Stomach (tissue), 19 donors: ENCODE measurements at places on chromosomes 11 and 22. TPM values are rescaled to one million over a fixed set of nuclear protein-coding genes. Genes with fewer than 3 reads are reported as not detected.
A peak's percentile ranks its signal among the peaks of the same experiment; 100 is the strongest.

The SCGB1A1 gene
- total RNA-seq: 11.2 TPM

The CPT1B gene
- total RNA-seq: 9.7 TPM

The OR8D1 gene
- total RNA-seq: not detected

The SIAE gene
- 9.4 TPM for total RNA-seq

The GRM5 gene
- total RNA-seq: not detected

The FAM111B gene
- 37.9 TPM for total RNA-seq

The TPH1 gene
- total RNA-seq: 23.1 TPM

The PTPN5 gene
- total RNA-seq: 2.9 TPM

- peak overlapping the region; percentile 82 for H3K27ac ChIP-seq
- H3K4me3 ChIP-seq: peak overlapping the region; percentile 49
- H3K36me3 ChIP-seq: no peaks in the 10 kb centered on the region
- no peaks in the 10 kb centered on the region for H3K27me3 ChIP-seq
- peaks cover 95% of the 10 kb centered on the region for H3K4me1 ChIP-seq
These were observed 4.7 kb downstream of the OSBPL5 start for GRCh38 chr11:3160252-3161031.

DNA sequence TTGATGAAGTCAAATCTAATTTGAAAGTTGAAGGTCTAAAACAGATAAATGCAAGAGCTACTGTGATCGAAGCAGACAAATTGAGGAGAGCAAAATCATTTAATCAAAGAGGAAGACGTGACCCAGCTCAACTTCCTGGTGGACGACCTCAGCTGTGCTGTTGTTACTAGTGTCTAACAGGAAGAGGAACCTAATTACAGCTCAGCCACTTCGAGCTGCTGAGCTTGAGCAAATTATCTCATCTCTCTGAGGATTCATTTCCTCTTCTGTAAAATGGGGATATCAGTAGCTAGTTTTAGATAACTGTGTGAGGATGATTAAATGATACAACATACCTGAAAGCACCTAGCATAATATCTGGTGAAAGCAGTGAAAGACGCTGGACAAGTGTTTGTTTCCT lies 48.6 kb upstream of the OLFML1 start:
- H3K4me1 ChIP-seq: peaks cover 8% of the 10 kb centered on the region
- no peak overlapping the region for H3K4me3 ChIP-seq
- no peak overlapping the region for H3K27ac ChIP-seq
- H3K27me3 ChIP-seq: no peaks in the 10 kb centered on the region

- no peak overlapping the region for H3K4me3 ChIP-seq
- no peak for DNase-seq
- H3K36me3 ChIP-seq: peaks cover 5% of the 10 kb centered on the region
- H3K27ac ChIP-seq: no peak overlapping the region
- peaks cover 97% of the 10 kb centered on the region for H3K4me1 ChIP-seq
These were observed 50.2 kb upstream of the RAPSN start for GRCh38 chr11:47499161-47499560.

- no peaks in the 10 kb centered on the region for H3K27me3 ChIP-seq
- no peaks in the 10 kb centered on the region for H3K4me1 ChIP-seq
- no peak overlapping the region for H3K4me3 ChIP-seq
- no peak for DNase-seq
- peaks cover 21% of the 10 kb centered on the region for H3K36me3 ChIP-seq
- no peak overlapping the region for H3K27ac ChIP-seq
These were observed 10.7 kb downstream of the XNDC1N start for GRCh38 chr11:71917646-71918140.

DNA sequence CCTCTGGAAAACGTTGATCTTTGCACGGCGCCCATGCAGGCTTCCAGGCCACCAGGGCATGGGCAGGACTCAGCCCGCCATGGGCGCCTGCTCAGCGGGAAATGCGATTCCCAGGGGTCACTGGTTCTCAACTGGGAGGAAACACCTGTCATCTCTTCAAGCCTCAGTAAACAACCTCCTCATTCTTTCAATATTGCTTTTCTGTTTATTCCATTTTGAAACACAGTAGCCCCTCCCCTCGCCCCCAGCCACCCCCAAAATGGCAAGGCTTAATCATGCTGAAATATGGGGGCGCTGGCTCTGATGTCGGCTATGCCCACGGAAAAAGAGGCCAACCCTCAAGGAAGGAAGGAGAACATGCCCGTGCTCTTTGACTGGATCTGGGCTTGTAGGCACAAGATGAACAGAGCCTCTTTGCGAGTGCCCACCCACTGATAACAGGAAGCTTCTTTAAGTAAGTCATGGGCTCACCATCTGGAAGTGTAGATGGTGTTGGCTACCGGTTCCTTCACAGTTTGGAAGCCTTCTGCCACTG lies 594 bp upstream of the POU2AF1 start:
- no peaks in the 10 kb centered on the region for H3K36me3 ChIP-seq
- DNase-seq: no peak
- peaks cover 3% of the 10 kb centered on the region for H3K4me1 ChIP-seq
- H3K27ac ChIP-seq: no peak overlapping the region
- H3K4me3 ChIP-seq: no peak overlapping the region

DNA sequence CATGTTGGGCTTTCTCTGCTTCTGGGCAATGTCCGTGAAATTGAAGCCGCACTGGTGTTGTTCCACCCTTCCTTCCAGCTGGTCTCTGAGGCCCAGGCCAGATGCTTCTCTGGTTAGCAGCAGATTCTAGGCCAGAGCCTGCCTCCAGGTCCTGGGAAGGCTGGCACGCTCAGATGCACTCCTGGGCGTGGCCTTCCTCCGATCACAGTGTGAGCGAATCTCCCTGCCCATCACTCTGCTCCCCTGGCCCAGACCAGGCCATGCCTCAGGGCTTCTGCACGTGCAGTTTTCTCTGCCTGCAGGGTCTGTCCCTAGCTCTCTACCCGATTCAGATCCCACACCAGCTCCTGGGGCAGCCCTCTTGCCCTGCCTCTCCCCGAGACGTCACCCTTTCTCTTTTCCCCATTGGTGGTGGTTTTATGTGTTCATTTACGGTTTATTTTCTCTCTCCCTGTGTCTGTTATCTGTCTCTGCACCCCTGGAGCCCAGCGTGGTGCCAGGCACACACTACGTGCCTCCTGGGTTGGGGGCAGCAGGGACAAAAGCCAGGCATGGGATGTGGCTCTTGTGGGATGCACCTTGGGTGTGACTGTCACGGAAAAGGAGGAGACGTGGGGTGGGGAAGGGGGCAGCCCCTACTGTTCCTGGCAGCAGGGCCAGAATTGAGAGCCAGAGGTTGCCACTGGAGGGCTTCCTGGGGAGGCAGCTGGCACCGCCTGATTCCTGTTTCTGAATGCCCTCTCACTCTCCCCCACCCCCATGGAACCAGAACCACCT lies 66.0 kb downstream of the KCNQ1 start:
- H3K4me1 ChIP-seq: peaks cover 14% of the 10 kb centered on the region
- H3K4me3 ChIP-seq: no peak overlapping the region
- H3K27me3 ChIP-seq: no peaks in the 10 kb centered on the region
- peak; percentile 6 for DNase-seq
- no peak overlapping the region for H3K27ac ChIP-seq
- no peaks in the 10 kb centered on the region for H3K36me3 ChIP-seq

DNA sequence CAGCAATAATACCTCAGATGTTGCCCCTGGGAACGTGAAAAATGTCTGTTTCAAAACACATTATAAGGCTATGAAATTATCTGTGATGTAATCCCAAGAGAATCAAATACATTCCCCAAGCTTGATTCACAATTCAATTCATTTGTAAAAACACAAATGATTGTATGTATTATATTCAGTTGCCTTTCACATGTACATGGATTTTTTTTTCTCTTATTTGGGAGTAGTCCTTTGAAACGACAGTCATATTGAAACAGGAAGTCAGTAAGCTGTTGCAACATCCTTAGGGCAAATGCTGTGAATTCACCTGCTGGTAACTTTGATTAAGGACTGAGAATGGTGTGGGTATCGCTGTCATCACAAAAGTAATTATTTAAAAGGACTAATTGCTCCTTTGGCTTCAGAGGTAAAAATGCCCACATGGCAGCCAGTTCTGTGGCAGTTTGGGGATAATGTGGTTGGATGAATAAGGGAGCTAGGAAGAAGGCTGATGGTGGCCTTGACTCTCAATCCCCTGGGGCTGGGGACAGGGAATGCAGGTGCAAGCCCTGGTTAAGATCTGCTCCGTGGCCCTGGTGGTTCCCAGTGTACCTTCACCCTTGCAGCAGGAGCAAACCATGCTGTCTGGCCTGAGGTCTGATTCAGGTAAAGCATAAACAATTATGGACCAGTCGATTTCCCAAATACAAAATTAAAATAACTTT lies 13.2 kb downstream of the EHF start:
- peak overlapping the region; percentile 86 for H3K27ac ChIP-seq
- H3K27me3 ChIP-seq: no peaks in the 10 kb centered on the region
- no peaks in the 10 kb centered on the region for H3K36me3 ChIP-seq

- no peak overlapping the region for H3K4me3 ChIP-seq
- peak overlapping the region; percentile 63 for H3K27ac ChIP-seq
- H3K27me3 ChIP-seq: no peaks in the 10 kb centered on the region
- peaks cover 56% of the 10 kb centered on the region for H3K36me3 ChIP-seq
These were observed 18.9 kb downstream of the POLA2 start for GRCh38 chr11:65280646-65281045.

GRCh38 chr22:41216984-41217383 lies 11.9 kb downstream of the L3MBTL2 start:
- peaks cover 79% of the 10 kb centered on the region for H3K36me3 ChIP-seq
- H3K4me3 ChIP-seq: no peak overlapping the region
- peak; percentile 44 for DNase-seq
- H3K4me1 ChIP-seq: peaks cover 24% of the 10 kb centered on the region

- peak overlapping the region; percentile 97 for H3K4me3 ChIP-seq
- no peak for DNase-seq
- no peaks in the 10 kb centered on the region for H3K27me3 ChIP-seq
- peak overlapping the region; percentile 92 for H3K27ac ChIP-seq
- H3K4me1 ChIP-seq: peaks cover 67% of the 10 kb centered on the region
- H3K36me3 ChIP-seq: peaks cover 46% of the 10 kb centered on the region
These were observed 1.7 kb downstream of the CTSD start for GRCh38 chr11:1761857-1762536.

GRCh38 chr22:45805413-45805812 lies 133.8 kb downstream of the ATXN10 start:
- H3K27me3 ChIP-seq: no peaks in the 10 kb centered on the region

- H3K27me3 ChIP-seq: no peaks in the 10 kb centered on the region
- H3K27ac ChIP-seq: no peak overlapping the region
- peaks cover 100% of the 10 kb centered on the region for H3K36me3 ChIP-seq
- no peak for DNase-seq
- H3K4me1 ChIP-seq: no peaks in the 10 kb centered on the region
These were observed 8.6 kb downstream of the IGHMBP2 start for GRCh38 chr11:68912254-68912653.

DNA sequence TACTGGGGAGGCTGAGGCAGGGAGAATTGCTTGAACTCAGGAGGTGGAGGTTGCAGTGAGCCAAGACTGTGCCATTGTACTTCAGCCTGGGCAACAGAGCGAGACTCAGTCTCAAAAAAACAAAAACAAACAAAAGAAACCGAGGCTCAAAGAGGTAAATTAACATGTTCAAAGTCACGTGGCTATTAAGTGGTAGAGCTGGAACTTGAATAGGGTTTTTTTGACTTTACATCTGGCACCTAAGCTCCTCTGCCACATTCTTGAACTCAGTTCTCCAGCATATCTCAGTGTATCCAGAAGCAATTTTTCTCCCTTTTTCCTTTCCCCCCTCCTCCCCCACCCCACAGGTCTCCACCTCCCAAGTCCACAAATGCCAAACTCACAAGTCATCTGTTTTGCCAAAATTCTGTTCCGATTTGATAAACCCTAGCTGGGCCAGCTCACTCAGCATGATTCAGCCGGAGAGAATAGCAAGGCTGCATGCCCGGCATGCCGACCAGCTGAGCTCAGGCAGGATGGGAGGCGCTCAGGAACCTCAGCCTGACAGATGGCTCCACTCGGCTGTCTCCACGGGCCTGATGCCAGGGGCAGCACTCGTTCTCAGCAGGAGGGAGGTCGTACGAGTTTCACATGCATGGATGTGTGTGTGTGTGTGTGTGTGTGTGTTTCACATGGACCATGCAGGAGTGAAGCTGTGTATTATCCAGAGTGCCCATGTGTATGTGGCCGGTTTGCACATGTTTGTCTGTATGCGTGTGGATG lies 63.2 kb upstream of the RRAS2 start:
- peak; percentile 94 for DNase-seq
- no peaks in the 10 kb centered on the region for H3K27me3 ChIP-seq
- H3K4me1 ChIP-seq: peaks cover 24% of the 10 kb centered on the region
- H3K27ac ChIP-seq: peak overlapping the region; percentile 46
- H3K4me3 ChIP-seq: no peak overlapping the region
- H3K36me3 ChIP-seq: no peaks in the 10 kb centered on the region

GRCh38 chr11:45906096-45906682 lies 882 bp downstream of the FREY1 start:
- no peak for DNase-seq
- H3K27ac ChIP-seq: no peak overlapping the region
- H3K4me3 ChIP-seq: no peak overlapping the region
- no peaks in the 10 kb centered on the region for H3K27me3 ChIP-seq
- H3K4me1 ChIP-seq: peaks cover 10% of the 10 kb centered on the region

DNA sequence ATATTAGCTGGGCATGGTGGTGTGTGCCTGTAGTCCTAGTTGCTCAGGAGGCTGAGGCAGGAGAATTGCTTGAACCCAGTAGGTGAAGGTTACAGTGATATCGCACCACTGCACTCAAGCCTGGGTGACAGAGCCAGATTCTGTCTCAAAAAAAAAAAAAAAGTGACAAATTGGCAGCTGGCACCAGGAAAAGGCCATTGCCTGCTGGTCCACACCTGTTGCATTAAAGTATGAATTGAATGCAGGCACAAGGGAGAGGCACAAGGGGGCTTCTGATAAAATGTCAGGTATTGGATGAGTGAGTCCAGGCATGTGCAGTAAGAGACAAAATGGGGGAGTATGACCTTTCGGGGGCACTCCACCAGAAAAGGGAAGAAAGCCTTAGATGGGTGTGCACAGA lies 28.2 kb downstream of the ZNF70 start:
- H3K27me3 ChIP-seq: no peaks in the 10 kb centered on the region
- H3K36me3 ChIP-seq: no peaks in the 10 kb centered on the region
- no peak overlapping the region for H3K27ac ChIP-seq
- no peaks in the 10 kb centered on the region for H3K4me1 ChIP-seq
- no peak for DNase-seq
- H3K4me3 ChIP-seq: no peak overlapping the region
